Thoracic aorta (tissue), 2 donors: ENCODE measurements at places on chromosomes 3 and 15. TPM values are rescaled to one million over a fixed set of nuclear protein-coding genes. Genes with fewer than 3 reads are reported as not detected.

GRCh38 chr15:61182946-61183345 lies 46.2 kb downstream of the RORA start:
- H3K27me3 ChIP-seq = no peaks in the 10 kb centered on the region
- H3K4me1 ChIP-seq = no peaks in the 10 kb centered on the region
- no peak overlapping the region for H3K27ac ChIP-seq
- no peak overlapping the region for H3K4me3 ChIP-seq
- no peak for DNase-seq

- H3K4me1 ChIP-seq = no peaks in the 10 kb centered on the region
- no peaks in the 10 kb centered on the region for H3K36me3 ChIP-seq
- no peak overlapping the region for H3K4me3 ChIP-seq
These were observed 317.8 kb upstream of the AGTR1 start for GRCh38 chr3:148379763-148380382.

- H3K4me1 ChIP-seq = no peaks in the 10 kb centered on the region
- no peaks in the 10 kb centered on the region for H3K36me3 ChIP-seq
- no peaks in the 10 kb centered on the region for H3K27me3 ChIP-seq
These were observed 40.3 kb downstream of the HGD start for GRCh38 chr3:120641696-120642246.

Gene MYRIP
- total RNA-seq = 1.5 TPM

Gene ATP13A3
- total RNA-seq = 188 TPM

DNA sequence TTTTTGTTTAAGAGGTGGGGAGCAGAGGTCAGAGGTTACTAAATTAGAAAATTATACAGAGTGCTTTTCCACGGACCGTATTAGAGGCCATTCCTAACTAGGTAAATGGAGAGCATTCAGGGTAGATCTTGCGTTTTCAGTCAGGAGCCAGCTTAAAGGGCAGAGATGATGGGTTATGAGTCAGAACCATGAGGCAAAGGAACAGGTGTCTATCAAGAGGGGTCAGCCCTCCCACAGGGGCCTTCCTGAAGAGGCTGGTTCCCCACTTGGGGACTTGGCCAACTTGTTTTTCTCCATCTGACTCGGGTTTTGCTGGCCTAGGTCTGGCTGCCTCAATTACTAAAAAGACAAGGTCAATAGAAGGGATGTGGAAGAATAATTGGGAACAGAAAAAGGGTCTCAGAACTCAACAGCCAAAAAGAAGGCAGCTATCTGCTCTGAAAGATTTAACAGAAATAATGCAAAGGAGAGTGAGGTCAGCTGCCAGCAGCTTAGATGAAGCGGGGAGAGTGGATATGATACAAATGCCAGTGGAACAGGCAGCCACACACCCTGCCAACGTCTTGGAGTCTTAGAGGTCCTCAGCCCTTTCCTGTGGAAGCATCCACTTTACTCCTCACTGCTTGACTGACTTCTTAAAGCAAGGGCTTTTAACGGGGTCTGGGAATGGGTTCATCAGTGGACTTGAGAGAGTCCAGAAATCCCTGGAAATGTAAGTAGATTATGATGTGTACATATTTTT lies 17.6 kb downstream of the MTMR14 start:
- no peak for DNase-seq
- peaks cover 56% of the 10 kb centered on the region for H3K36me3 ChIP-seq
- no peak overlapping the region for H3K4me3 ChIP-seq
- H3K4me1 ChIP-seq = peaks cover 15% of the 10 kb centered on the region
- no peaks in the 10 kb centered on the region for H3K27me3 ChIP-seq

DNA sequence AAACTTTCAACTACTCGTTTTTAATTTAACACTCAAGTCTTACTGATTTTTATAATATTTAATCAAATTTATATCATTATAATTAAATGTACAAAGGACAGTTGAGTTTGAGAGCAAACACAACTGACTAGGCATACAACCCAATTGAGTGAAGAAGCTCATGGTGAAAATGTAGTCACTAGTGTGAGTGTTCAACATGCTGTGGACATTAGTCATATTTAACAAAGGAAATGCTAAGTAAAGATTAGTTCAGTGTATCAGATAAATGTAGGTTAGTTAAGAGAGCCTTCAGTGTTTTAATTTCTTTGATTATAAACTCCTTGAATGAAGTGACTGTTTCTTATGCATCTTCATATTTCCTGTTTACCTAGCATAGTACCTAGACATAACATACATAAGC lies 444.2 kb upstream of the GOLIM4 start:
- H3K4me1 ChIP-seq = no peaks in the 10 kb centered on the region
- no peaks in the 10 kb centered on the region for H3K36me3 ChIP-seq
- H3K4me3 ChIP-seq = no peak overlapping the region
- no peak overlapping the region for H3K27ac ChIP-seq
- no peak for DNase-seq
- H3K27me3 ChIP-seq = no peaks in the 10 kb centered on the region

GRCh38 chr15:70156671-70157271 lies 59.1 kb upstream of the TLE3 start:
- no peaks in the 10 kb centered on the region for H3K27me3 ChIP-seq
- no peak overlapping the region for H3K27ac ChIP-seq
- H3K36me3 ChIP-seq = no peaks in the 10 kb centered on the region

Gene SLC28A1
- 0.41 TPM for total RNA-seq

GRCh38 chr15:65621638-65622037 lies at the start of gene SLC24A1:
TSS of gene SLC24A1 (plus strand) at chr15:65621938. CDS start at chr15:65624081, 2,143 bp downstream.
- no peaks in the 10 kb centered on the region for H3K27me3 ChIP-seq
- no peaks in the 10 kb centered on the region for H3K4me1 ChIP-seq
- H3K27ac ChIP-seq = no peak within 1 kb of the TSS

- H3K27me3 ChIP-seq = no peaks in the 10 kb centered on the region
- peaks cover 74% of the 10 kb centered on the region for H3K4me1 ChIP-seq
- no peak for DNase-seq
- peaks cover 1% of the 10 kb centered on the region for H3K36me3 ChIP-seq
These were observed 12.7 kb downstream of the PLXND1 start for GRCh38 chr3:129593595-129594339.

Gene SQOR
- total RNA-seq = 65.1 TPM

DNA sequence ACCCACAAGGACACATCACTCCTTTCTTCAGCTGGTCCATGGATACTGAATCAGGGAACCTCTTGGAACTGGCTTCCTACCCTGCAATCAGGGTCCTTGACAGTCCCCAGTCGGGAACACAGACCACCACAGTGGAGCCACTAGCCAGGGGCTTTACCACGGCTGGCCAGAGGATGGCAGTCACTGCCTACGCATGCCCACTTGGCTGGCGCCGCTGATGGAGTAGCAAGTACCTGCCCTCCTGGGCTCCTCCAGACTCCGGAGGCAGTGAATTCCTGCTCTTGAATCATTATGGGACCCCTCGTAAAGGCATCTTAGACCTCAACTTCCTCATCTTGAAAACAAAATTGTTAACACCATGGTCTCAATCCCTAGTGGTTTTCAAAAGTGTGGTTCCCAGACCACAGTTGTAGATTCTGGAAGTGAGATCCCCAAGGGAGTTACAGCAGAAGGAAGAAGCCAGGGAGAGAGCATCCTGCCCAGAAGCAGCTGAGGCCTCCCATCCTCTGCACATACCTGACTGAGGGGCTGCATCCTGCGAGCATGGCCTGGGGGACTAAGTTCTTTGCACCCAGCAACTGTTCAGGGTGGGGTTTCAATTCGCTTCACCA lies 9.1 kb upstream of the SKIC8 start:
- no peaks in the 10 kb centered on the region for H3K27me3 ChIP-seq
- H3K27ac ChIP-seq = no peak overlapping the region
- no peak for DNase-seq
- no peaks in the 10 kb centered on the region for H3K4me1 ChIP-seq
- no peak overlapping the region for H3K4me3 ChIP-seq

DNA sequence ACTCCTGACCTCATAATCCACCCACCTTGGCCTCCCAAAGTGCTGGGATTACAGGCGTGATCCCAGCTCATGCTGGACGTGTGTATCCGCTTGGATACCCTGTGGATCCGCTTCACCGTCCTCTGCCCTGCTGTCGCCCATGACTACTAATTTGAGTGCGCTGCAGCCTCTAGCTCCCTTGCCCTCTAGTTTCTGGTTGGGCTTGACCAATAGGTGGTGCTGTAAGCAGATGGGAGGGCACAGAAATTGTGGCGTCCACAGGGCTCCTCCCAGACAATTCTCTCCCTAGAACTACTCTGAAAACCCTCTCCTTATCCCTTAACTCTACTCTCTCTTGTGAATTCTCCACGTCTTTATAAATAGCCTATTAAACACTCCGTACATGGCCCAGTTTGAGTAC lies 36.2 kb downstream of the ZPLD1 start:
- no peaks in the 10 kb centered on the region for H3K4me1 ChIP-seq
- H3K4me3 ChIP-seq = no peak overlapping the region
- no peak for DNase-seq
- H3K36me3 ChIP-seq = no peaks in the 10 kb centered on the region

DNA sequence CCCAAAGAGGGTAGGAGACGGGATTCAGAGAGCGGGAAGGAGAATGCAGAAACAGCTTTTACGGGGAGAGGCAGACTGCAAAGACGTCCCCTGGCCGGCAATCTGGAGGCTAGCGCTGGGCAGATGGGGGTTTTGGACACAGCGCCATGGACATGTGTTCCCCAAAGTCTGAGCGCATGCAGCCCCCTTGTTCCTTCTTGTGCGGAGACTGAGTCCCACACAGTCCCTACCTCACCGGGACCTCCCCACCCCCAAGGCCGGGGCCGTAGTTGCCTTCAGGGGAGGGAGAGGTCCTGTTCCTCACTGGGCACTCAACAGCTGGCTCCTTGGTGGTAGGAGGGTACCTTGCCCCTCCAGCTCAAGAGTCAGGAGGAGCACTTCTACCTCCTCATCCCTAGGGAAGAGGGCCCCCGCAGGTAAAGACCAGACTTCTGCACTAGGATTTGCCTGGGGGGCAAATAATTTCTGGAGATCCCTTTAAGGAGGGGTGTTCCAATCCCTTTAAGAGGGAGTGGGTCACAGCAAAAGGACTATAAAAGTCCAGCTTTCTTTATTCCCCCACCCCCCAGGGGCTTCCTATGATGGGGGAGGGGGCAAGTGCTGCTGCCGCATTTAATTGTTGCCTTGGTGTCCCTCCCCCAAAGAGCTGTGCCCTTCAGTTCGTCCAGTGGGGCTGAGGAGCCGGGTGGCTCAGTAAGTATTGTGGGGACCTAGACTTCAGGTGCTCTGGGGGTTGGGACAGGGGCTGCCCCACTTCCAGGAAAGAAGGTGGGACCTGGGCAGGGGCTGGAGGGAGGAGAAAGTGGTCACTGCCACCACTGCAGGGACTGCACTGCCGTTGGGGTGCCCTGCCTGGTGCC lies 3.6 kb upstream of the BAHD1 start:
- H3K27me3 ChIP-seq = peaks cover 11% of the 10 kb centered on the region
- no peak for DNase-seq
- H3K27ac ChIP-seq = no peak overlapping the region
- peak overlapping the region; percentile 68 for H3K4me3 ChIP-seq
- H3K36me3 ChIP-seq = no peaks in the 10 kb centered on the region

Gene NEK10
- total RNA-seq = 21.4 TPM

DNA sequence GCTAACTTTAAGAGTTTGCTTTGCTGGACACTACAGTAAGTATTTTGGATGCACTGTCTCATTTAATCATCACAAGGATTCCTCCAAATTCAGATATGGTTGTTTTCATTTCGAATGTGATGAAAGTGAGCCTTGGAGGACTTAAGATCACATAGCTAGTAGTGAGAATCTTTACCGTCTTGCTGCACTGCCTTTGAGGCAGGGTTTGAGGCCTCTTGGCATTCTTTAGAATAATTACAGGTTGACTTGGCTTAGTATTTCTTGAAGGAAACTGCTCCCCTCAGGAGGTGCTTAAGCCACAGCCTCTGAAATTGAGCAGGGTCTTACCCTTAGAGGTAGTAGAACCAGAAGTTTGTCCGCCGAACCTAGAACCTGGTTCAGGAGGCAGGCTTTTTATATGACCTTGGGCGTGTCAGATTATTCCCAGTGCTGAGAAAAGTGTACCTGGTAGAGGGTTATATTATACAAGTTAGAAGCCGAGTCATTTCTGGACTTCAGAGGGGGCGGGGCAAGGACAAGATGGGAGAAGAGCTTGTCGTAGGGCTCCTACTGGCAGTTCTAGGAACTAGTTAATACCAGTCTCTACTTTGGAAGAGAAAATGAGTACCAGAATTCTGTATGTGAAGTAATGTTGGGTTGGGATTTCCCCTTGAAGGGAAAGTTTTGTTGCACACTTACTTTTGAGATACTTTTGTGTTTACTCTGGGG lies 1.1 kb downstream of the TFG start:
- H3K27me3 ChIP-seq = no peaks in the 10 kb centered on the region
- H3K27ac ChIP-seq = peak overlapping the region; percentile 25
- H3K4me3 ChIP-seq = peak overlapping the region; percentile 91
- no peaks in the 10 kb centered on the region for H3K36me3 ChIP-seq
- peaks cover 15% of the 10 kb centered on the region for H3K4me1 ChIP-seq

Gene ISLR
- total RNA-seq = 76.8 TPM

GRCh38 chr3:12916159-12916558 lies 74.8 kb upstream of the RPL32 start:
- DNase-seq = no peak
- H3K27me3 ChIP-seq = no peaks in the 10 kb centered on the region
- H3K4me1 ChIP-seq = peaks cover 3% of the 10 kb centered on the region
- H3K27ac ChIP-seq = no peak overlapping the region

Gene C3orf70
- total RNA-seq = 14.2 TPM

- H3K4me1 ChIP-seq = peaks cover 9% of the 10 kb centered on the region
- H3K27ac ChIP-seq = no peak overlapping the region
- H3K4me3 ChIP-seq = no peak overlapping the region
- no peak for DNase-seq
- H3K36me3 ChIP-seq = no peaks in the 10 kb centered on the region
These were observed 248.1 kb downstream of the NAALADL2 start for GRCh38 chr3:175107231-175107630.

DNA sequence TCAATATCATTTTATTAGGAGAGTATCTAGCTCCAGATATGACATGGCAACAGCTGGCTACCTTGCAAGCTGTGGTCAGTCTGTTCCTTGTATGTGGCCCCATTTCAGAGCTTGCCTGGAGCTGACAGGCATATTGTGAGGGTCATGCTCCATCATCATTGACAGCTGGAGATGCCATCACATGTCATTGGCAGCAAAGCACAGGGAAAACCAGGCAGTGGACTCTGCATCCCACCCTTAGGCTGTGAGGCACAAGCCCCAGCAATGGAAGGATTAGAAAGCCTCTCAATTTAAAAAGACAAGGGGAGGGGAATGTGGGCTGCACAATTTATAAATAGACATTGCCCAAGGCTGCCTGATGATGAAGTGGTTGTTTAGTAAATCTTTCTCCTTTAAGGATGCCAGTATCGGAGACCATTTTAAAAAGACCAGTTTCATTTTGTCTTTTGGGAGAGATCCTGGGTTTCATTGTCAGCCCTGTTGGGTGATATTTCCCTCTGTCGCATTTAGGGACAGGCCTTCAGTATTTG lies 27.9 kb downstream of the LNP1 start:
- DNase-seq = no peak
- peaks cover 6% of the 10 kb centered on the region for H3K4me1 ChIP-seq
- no peaks in the 10 kb centered on the region for H3K27me3 ChIP-seq
- peak overlapping the region; percentile 24 for H3K27ac ChIP-seq
- no peaks in the 10 kb centered on the region for H3K36me3 ChIP-seq
- peak overlapping the region; percentile 61 for H3K4me3 ChIP-seq

DNA sequence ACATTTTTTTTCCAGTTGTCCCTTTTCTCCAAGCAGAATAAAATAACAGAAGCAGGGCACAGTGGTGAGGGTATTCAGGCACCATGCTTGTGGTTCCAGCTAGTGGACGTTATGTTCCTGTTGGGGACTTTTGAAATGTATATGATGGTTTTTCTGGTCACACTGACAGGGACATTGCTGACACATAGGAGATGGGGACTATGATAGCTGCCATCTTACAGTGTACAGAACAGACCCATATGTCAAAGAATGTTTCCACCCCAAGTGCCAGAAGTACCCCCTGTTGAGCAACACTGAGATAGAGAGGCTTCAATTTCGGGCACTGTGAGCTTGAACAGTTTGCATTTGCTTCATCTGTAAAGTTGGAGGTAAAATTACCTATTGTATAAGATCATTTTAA lies 38.6 kb downstream of the MCTP2 start:
- no peaks in the 10 kb centered on the region for H3K4me1 ChIP-seq
- no peak for DNase-seq
- no peaks in the 10 kb centered on the region for H3K36me3 ChIP-seq
- no peak overlapping the region for H3K27ac ChIP-seq
- no peak overlapping the region for H3K4me3 ChIP-seq

Gene TTBK2
- total RNA-seq = 22.3 TPM
